ENCODE measurements at places on chromosomes 5 and 9.

DNA sequence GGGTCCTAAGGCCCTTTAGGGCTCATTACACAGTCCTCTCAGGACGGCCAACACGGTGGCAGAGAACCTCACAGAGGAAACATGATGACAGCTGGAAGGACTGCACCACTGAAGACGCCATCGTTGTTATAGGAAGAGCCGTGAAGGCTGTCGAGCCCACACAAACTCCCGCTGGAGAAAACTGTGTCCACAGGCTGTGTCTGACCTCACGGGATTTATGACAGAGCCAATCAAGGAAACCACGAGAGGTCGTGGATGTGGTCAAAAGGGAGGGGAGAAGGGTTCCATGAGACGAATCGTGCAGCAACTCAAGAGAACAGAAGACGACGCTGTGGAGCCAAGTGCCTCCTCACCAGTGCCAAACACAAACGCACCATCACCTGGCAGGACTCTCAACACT lies 12.2 kb downstream of the QSOX2 start:
- no peak for DNase-seq

- DNase-seq, result no peak
These were observed 13.2 kb downstream of the MED27 start for GRCh38 chr9:132066511-132066910.

- DNase-seq, result no peak
These were observed 5.2 kb upstream of the HINT2 start for GRCh38 chr9:35820076-35820475.

GRCh38 chr5:19605846-19606407 lies 382.1 kb downstream of the CDH18 start:
- no peak for DNase-seq

- DNase-seq, result no peak
These were observed 79.0 kb downstream of the SPRY4 start for GRCh38 chr5:142245786-142246185.

Data from CD4-positive, alpha-beta T cell treated with Interleukin-4 for 1 hour (primary cell).